Tibial nerve (tissue), 4 donors: ENCODE measurements at places on chromosomes 5 and 9. TPM values are rescaled to one million over a fixed set of nuclear protein-coding genes. Genes with fewer than 3 reads are reported as not detected.

The PIGO gene
- 23.2 TPM for total RNA-seq

The MSX2 gene
- total RNA-seq = 1.3 TPM

The WDR31 gene
- total RNA-seq = 2.8 TPM

The SPINK6 gene
- not detected for total RNA-seq

The CXCL14 gene
- total RNA-seq = 87.5 TPM
